ENCODE measurements at places on chromosomes 4 and X.

GRCh38 chr4:102687982-102688433, 72.8 kb downstream of the MANBA start:
- DNase-seq = no peak

DNA sequence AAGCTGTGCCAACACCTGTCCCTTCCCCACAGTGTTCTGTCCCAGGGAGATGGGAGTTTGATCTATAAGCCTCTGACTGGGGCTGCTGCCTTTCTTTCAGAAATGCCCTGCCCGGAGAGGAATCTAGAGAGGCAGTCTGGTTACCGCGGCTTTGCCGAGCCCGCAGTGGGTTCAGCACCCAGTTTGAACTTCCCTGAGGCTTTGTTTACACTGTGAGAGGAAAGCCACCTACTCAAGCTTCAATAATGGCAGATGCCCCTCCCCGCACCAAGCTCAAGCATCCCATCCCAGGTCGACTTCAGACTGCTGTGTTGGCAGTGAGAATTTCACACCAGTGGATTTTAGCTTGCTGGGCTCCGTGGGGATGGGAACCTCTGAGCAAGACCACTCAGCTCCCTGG, 33.3 kb upstream of the ARSJ start:
- no peak for DNase-seq

- no peak for DNase-seq
These were observed 52.1 kb downstream of the NPY5R start for GRCh38 chr4:163395758-163396157.

GRCh38 chr4:48780865-48781214, 761 bp upstream of the FRYL start:
- peak; percentile 59 for DNase-seq

GRCh38 chrX:103367502-103367901, 8.8 kb upstream of the BEX3 start:
- no peak for DNase-seq

DNA sequence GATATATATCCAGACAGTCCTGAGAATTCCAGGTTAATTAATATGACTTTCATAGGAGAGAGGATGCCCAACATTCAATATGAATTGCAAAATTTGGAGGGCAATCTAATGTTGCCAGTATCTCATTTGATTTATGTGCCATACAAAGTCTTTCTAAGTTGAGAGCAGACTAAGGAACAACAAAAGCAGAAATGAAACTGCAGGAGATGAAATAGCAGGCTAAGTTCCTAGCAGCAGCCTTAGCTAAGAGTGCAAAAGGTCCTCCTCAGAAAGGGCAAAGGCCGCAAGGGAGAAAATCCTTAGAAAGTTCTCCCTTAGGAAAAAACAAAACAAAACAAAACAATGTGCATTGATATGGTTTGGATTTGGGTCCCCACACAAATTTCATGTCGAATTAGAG, 602.9 kb upstream of the HTR2C start:
- no peak for DNase-seq

DNA sequence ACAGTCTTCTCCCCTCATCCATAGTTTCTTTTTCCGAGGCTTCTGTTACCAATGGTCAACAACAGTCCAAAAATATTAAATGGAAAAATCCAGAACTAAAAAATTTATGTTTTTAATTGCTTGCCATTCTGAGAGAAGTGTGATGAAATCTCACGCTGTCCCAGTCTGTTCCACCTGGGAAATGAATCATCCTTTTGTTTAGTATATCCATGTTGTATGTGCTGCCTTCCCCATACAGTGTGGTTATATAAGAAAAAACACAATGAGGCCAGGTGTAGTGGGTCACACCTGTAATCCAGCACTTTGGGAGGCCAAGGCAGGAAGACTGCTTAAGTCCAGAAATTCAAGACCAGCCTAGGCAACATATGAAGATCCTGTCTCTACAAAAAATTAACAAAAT, 161.6 kb downstream of the CHIC2 start:
- DNase-seq = no peak

GRCh38 chr4:57374866-57375595, 264.8 kb upstream of the IGFBP7 start:
- no peak for DNase-seq

- DNase-seq = no peak
These were observed 284.8 kb upstream of the PPARGC1A start for GRCh38 chr4:24174602-24175001.

DNA sequence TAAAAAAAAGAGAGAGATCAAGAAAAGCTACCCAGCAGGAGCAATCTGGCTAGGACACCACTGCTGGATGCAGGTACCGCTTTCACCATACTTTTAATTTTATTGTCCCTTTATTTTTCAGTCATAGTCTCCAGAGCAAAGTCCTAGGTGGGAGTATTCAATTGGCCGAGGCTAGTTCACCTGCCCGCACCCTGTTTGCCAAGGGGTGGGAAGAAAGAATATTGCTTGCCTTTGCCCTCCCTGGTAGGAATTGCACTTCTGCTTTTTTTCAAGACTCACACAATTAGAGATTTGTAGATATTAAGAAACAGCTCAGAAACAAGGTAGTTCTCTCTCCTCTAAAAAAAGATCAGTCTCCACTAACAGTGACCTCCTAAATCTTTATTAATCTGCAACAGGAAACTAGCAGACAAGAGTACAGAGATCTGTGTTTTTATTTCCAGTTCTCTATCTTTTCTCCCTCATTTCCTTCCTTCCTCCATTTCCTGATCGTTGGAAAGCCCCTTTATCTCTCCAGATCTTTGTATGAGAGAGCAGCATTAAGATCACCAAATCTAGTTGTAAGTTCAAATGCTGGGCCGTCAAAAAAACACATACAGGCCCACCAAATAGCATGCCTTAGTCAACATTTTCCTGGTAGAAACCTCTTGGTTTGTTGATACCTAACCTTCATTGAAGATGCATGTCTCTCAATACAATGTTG, 9.4 kb upstream of the RPGR start:
- no peak for DNase-seq

- no peak for DNase-seq
These were observed 1193.9 kb downstream of the FSTL5 start for GRCh38 chr4:160969925-160970324.

- no peak for DNase-seq
These were observed 211.1 kb upstream of the NUDT6 start for GRCh38 chr4:123133397-123134050.

DNA sequence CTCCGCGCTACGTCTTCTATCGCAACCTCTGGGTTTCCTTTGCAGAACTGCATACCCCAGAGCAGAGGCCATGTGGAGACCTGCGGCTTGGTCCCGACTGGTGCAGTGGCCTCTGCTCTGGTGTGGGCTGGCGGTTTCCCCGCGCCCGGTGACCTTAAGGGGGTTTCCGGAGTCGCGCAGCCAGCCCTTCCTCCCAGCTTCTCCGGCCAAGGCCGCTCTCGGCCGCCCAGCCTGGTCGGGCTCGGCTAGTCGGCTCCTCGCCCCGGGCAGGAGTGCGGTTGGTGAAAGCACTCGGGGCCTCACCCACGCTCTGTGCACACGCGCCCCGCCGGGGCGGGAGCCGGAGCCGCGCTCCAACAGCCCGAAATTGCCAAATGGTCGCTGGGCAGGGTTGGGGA, 84.9 kb downstream of the BCOR start:
- no peak for DNase-seq

DNA sequence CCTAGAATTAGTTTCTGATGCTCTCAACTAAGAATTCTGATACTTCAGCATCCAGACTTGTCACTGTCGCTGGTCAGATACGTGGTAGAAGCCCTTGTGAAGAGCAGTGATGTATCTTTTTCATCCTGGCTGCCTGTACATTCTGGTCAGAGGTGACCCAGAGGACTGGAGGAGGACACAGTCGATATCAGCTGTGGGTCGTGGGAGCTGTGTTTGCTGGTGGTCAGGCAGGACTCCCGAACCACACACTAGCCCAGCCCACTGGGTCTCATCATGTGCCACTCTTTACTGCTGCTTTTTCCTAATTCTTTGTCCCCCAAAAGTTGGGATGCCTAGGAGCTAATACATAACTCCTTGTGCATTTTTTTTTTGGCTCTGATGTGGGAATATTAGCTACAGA, 6.5 kb downstream of the DCUN1D4 start:
- no peak for DNase-seq

GRCh38 chr4:174591243-174592021, 69.1 kb upstream of the HPGD start:
- no peak for DNase-seq

DNA sequence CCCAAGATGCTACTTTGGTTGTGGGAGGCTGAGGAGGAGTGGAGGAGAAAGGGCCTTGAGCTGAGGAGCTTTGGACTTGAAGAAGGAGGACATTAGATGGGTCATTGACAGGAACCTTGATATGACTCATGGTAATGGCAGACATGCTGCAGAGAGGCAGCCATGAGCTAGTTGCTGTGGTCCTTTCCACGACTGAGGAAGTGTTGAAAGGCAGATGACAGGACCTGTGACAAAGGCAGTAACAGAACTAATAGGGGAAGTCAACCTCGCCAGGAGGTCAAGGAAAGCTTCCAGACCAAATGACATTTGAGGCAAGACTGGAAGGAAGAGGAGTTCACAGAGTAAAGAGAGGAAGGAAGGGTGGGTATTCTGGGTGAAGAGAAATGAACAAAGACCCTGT, 7.6 kb upstream of the XPNPEP2 start:
- no peak for DNase-seq

GRCh38 chr4:1249731-1250526, 999 bp upstream of the CTBP1 start:
- DNase-seq = no peak

DNA sequence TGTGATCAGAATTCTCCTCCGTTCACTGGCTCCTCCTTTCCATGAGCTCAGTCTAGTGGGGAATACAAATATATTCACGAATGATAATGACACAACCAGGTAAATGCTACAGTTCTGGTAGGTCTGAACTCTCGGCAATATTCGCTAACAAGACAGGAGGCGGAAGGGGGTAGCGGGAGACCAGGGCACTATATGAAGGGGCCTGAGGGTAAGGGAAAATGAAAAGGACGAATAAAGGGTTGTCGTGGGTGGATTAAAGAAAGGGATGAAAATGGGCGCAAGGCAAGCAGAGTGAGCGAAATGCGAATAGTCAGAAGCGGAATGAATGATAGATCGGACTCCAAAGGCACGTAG, 743 bp downstream of the NKAP start:
- no peak for DNase-seq

- no peak for DNase-seq
These were observed 203.0 kb upstream of the KLF8 start for GRCh38 chrX:56029188-56029587.

DNA sequence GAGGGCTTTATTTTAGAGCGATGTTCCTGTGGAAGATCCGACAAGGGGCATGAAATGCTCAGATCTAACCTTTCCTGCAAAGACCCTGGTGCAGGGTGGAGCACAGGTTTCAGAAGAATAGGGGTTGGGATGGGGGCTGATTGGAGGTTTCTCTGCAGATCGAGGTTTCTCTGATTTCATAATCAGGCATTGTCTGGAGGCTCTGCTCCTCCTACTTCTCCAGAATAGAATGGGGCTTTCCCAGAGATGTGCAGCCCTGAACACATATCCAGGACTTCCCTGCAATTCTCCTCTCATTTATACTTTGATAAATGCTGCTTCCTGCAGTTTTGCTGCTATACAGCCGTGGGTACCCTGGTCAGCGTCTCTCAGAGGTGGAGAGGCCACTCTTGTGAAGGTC, 397.6 kb upstream of the BOD1L1 start:
- DNase-seq = no peak
